ENCODE measurements at places on chromosomes 11 and 22.

- DNase-seq, result no peak
These were observed 18.4 kb upstream of the OR4C5 start for GRCh38 chr11:48384670-48385069.

DNA sequence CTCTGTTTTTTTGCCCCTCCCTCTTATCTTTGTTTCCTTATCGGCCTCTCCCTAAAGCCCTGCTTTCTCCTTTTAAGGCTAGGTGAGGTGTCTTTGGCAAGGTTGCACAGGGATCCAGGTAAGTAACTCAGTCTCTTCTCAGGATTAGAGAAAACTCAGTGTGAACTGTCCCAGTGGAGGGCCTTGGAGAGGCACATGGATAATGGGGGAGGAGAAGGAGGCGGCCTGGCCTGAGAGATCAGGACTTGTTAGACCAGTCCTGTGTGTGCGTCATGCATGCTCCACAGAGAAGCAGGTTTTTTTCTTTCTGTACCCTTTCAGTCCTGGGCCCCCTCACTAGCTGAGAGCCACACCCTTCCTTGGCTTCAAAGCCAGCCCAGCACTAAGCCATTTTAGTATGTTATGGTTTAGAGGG is 19.9 kb downstream of the CTNND1 start:
- no peak for DNase-seq

- DNase-seq, result no peak
These were observed 495 bp downstream of the HYOU1 start for GRCh38 chr11:119056421-119056999.

GRCh38 chr11:34994854-34995253 is 78.4 kb downstream of the PDHX start:
- no peak for DNase-seq

DNA sequence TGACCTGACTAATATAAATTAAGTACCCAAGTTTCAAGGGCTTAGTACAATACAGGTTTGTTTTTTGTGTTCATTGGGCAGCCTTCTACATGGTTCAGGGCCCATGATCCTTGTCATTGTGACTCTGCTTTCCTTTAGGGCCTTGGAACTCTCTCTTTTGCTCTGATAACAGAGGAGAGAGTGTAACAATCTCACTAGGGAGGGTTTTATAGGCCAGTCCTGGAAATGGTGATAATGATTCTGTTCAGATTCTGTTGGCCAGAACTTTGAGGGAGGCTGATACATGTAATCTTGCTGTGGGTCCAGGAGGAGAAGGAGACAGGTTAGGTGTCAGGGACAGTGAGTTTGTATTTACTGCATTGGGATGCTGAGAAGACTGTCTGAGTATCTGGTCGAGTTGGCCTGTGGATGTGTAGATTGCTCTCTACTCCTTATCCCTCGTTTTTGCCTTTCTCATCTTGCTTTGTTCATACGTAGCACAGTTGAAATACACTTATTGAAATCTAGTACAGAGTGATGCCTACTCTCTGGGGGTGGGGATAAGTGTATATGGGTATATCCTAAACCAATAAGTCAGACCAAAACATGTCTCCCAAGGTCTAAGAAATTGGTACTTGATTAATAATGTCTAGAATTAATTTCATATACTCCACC is 37.5 kb upstream of the HEPHL1 start:
- DNase-seq, result no peak

DNA sequence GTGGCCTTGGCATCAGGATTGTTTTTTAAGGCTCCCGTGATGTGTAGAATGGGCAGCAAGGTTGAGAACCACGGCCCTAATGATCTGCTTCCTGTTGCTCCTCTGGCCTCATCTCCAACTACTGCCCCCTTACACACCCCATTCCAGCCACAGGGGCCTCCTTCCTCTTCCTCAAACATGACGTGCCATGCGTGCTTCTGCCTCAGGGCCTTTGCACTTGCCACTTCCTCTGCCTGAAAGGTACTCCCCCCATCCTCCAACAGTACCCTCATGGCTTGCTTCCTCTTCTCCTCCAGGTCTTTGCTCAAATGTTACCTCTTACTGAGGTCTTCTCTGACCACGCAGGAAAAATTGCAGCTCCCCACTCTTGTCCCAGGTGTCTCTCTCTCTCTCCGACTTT is 93.9 kb upstream of the CSNK2A3 start:
- peak; percentile 43 for DNase-seq

- no peak for DNase-seq
These were observed at the start of gene THY1 for GRCh38 chr11:119422809-119423508. THY1 (minus strand) TSS chr11:119423172; CDS start chr11:119420905, 2,267 bp downstream.

DNA sequence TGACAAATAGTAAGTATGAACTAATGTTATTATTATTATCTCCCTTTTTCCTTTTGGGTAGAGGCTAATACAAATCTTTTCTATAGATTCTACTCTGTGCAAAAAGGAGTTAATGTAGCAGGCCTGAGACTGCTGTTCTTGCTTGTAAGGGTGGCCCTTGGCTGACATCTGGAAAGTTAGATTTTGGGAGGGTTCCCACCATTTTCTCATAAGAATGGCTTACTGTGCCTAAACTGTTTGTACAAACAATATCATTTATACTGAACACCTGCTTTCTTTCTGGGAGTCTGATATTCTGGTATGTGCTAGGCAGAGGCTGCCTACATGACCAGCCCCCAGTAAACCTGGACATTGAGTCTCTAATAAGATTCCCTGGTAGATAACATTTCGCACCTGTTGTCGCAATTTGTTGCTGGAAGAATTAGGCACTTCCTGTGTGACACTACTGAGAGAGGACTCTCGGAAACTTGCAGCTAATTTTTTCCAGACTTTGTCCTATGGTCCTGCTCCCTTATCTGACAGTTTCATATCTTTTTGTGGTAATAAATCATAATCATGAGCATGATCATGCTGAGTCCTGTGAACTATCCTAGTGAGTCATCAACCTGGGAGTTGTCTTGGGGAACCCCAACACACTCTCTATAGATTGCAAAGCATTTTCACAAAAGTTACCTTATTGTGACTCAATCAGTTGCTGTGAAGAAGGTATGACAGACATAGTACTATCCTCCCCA is 257.7 kb upstream of the CCDC90B start:
- DNase-seq, result no peak

DNA sequence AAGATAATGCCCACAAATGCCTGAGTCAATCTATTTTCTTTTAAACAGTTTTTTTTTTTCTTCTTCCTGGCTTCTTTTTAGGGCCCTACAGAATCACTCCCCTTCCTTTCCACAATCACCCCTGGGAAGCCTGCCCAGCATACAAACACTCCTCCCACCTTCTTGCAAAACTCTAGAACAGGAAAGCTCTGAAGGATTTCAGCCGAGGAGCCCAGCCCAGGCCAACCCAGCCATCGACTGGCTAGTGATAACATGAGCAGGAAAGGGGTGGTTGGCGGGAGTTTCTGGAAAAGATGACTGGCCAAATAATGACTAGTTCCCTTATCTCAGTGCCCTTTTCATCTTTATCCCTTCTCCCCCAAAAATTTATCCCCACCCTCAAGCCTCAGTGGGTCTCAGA is 68.2 kb downstream of the USP35 start:
- DNase-seq, result peak; percentile 35

DNA sequence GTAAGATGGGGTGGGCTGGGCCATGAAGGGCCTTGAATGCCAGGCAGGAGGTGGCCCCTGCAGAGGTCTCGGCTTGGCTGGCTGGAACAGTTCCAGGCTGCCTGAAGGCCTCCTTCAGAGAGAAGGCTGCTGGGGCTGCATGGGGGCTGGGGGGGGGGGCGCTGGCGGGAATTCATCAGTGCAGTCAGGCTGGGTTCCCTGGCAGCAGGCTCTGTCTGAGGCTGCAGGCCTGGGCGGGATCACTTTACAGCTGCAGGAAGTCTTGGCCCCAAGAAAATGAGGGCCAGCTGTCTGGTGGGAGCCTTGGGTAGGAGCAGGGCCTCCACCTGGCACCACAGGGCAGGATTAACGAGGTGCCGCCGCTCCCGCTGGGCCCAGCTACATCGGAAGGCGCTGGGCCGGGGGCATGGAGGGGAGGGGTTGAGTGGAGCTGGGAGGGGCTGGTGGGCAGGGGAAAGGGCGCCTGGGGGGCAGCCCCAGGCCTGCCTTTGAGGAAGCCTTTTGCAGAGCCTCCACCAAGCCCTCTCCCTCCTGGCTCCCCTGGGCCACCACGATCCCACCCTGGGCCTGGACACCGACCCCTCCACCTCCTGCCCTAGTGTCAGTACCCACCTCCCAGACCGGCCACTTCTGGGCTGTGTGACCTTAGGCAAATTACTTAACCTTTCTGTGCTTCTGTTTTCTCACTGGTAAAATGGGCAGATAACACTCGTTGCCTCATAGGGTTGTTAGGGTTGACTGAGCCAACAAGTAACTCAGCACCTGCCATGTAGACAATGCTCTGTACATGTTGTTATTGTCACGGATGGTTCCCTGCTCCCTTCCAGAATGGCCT is 31.0 kb upstream of the HMOX1 start:
- no peak for DNase-seq

DNA sequence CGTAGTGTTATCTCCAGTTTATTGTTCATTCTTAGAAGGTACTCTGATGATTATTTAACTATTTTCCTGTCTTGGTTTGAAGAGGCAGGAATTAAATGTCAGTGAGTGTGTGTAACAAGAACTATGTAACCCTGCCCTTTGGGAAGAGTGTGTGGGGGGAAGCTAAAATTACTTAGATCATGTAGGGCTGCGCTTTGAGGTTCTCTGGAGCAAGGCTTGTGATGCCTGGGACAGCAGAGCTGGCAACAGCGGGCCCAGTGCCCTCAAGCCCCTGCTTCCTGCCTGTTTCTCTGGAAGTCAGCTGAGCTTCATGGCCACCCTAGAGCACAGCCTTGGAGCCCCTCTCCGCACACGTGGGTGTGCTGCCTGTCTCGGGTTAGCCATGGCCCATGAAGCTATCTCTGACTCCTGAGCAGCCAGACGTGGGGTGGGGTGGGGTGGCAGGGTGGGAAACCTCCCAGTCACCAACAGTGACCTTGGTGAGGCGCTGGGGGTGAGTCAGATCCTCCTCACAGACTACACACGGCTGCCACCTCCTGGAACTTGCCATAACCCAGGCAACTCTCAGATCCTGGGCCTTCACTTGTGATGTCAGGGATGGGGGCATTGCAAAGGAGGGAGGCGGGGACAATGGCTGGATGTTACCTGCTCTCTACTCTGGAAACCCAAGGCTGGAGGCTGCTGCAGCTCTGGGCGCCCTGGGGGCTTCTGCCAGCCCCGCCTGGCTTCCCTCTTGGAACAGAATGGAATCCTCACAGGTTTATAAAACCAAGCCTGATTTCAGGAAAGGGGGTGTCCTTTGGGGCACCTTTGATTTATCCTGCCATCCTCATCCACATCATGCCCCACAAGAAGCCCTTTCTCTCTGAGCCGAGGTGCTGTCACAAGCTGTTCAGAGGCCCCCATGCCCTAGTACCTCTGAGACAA is 88.6 kb downstream of the SNX19 start:
- DNase-seq, result peak; percentile 41

GRCh38 chr11:15213471-15214231 is 98.9 kb downstream of the INSC start:
- no peak for DNase-seq

DNA sequence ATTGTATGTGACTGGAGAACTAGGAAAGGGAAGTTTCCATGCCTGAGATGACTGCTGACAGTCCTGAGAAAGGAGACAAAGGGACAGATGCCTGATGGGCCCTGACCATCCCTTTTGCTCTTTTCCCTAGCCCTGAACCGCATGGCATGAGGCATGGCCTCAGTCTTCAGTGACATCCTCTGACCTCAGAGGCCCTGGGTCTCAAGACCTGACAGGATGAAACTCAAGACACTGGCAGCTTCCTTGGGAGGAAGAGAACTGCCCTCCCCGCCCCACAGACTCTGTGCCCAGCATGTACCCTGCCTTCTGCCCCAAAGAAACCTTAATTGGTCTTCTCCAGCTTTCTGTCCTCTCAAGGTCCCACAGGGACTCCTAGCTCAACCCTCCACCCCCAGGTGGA is 444.1 kb downstream of the SOX6 start:
- no peak for DNase-seq

All from MV-4-11 (cell line).